ENCODE measurements at places on chromosomes 16 and 17. TPM values are rescaled to one million over a fixed set of nuclear protein-coding genes. Genes with fewer than 3 reads are reported as not detected.
A peak's percentile ranks its signal among the peaks of the same experiment; 100 is the strongest.

DNA sequence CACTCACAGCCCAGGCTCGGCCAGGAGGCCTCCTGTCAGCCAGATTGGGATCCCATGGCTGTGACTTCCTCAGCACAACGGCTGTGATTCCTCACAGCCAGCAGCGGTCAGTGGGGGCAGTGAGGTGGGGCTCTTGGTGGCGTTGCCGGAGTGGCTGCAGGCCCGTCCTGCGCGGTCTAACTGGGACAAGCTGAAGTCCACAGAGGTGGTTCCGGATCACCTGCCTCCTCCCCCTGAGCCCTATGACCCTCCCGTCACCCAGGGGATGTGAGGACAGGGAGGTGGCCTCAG is 34.4 kb upstream of the MLKL start:
- no peaks in the 10 kb centered on the region for H3K4me1 ChIP-seq
- DNase-seq = no peak
- no peak overlapping the region for H3K27ac ChIP-seq
- H3K36me3 ChIP-seq = no peaks in the 10 kb centered on the region
- H3K4me3 ChIP-seq = no peak overlapping the region
- no peaks in the 10 kb centered on the region for H3K27me3 ChIP-seq

DNA sequence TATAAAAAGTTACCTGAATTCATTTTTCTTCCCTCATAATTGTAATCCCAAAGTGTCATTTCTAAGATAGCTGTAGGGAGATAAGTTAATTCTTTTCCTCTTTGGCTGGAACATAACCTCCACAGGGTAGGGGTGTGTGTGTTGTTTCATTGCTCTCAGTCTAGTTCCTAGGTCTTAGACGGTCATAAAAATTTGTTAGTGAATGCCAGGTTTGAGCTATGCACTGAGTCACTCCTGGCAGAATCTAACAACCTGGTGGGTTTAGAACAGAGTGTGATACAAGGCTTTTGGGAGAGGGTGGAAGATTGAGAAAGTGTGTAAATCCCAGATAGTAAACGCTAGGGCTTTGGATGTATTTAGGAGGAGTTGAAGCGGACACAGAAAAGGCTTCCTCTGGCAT is 894 bp upstream of the PHKG2 start:
- H3K27me3 ChIP-seq = no peaks in the 10 kb centered on the region
- peak overlapping the region; percentile 81 for H3K27ac ChIP-seq
- H3K36me3 ChIP-seq = no peaks in the 10 kb centered on the region

- no peak for DNase-seq
- no peaks in the 10 kb centered on the region for H3K27me3 ChIP-seq
- no peaks in the 10 kb centered on the region for H3K36me3 ChIP-seq
- H3K4me1 ChIP-seq = no peaks in the 10 kb centered on the region
- H3K27ac ChIP-seq = no peak overlapping the region
Observed at GRCh38 chr16:24553983-24554382, 14.6 kb downstream of the RBBP6 start.

GRCh38 chr16:79991969-79992368 is 391.4 kb upstream of the MAF start:
- no peaks in the 10 kb centered on the region for H3K27me3 ChIP-seq
- no peaks in the 10 kb centered on the region for H3K4me1 ChIP-seq
- no peak for DNase-seq
- H3K36me3 ChIP-seq = no peaks in the 10 kb centered on the region

GRCh38 chr16:19147126-19147525 is 20.9 kb upstream of the SYT17 start:
- no peaks in the 10 kb centered on the region for H3K27me3 ChIP-seq
- H3K27ac ChIP-seq = no peak overlapping the region

DNA sequence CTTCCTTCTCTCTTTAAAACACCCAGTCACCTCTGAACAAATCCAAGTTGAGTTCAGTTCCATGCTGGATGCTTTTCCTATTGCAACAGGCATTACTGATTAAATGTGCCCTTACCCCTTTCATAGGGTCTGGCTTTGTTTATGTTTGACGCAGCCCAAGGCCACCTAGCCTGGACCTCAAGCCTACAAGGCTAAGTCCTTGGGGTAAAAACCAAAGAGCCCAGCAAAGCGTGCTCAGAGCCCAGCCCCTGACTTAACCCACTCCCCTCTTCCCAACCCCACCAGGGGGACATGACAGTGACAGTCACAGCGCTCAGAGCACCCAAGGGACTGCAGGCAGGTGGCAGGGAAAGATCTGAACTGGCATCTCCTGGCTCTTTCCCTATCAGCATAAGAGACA is 200.6 kb downstream of the XYLT1 start:
- H3K36me3 ChIP-seq = no peaks in the 10 kb centered on the region
- DNase-seq = no peak
- H3K27ac ChIP-seq = peak overlapping the region; percentile 33
- no peaks in the 10 kb centered on the region for H3K27me3 ChIP-seq

- no peak overlapping the region for H3K27ac ChIP-seq
- no peaks in the 10 kb centered on the region for H3K27me3 ChIP-seq
- H3K36me3 ChIP-seq = no peaks in the 10 kb centered on the region
- no peaks in the 10 kb centered on the region for H3K4me1 ChIP-seq
- H3K4me3 ChIP-seq = no peak overlapping the region
- DNase-seq = no peak
Observed at GRCh38 chr17:33968350-33969044, 286.6 kb upstream of the CCL2 start.

Gene MT1G
- 1.0 TPM for total RNA-seq

DNA sequence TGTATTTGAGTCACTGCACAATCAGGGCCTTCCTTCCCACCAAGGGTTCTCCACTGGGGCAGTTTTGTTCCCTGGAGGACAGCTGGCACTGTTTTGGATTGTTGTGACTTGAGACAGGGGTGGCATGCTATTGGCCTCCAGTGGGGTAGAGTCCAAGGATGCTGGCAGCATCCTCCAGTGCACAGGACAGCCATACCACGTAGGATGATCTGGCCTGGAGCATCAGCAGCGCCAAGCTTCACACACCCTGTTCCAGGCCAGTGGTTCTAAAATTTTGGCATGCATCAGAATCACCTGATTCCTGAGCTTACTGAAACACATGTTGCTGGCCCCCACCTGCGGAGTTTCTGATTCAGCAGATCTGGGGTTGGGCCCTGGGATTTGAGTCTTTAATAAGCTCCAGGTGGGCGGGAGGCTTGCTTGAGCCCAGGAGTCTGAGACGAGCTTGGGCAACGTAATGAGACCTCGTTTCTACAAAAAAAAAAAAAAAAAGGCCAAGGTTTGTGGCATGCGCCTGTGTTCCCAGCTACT is 83.2 kb downstream of the MGAT5B start:
- H3K36me3 ChIP-seq = no peaks in the 10 kb centered on the region
- H3K4me1 ChIP-seq = no peaks in the 10 kb centered on the region
- no peak overlapping the region for H3K4me3 ChIP-seq
- H3K27me3 ChIP-seq = peaks cover 7% of the 10 kb centered on the region
- no peak for DNase-seq
- no peak overlapping the region for H3K27ac ChIP-seq

DNA sequence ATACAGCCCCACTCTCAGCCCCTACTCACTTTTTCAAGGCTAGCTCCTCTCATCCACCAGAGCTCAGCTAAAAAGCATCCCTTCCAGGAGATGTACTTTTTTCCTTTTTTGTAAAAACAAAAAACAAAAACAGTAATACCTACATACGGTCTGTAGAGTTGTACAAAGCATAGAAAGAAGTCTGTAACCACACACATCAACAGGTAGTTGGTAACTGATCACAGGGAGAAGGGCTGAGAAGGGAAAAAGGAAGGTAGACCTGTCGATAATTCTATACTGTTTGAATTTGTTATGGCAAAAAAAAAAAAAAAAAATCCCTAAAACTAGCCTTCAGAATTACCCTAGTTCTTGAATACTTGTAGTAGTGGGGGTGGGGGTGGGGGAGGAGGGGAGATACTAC is 874 bp downstream of the SLC25A19 start:
- H3K27ac ChIP-seq = peak overlapping the region; percentile 83
- no peak for DNase-seq
- H3K36me3 ChIP-seq = peaks cover 3% of the 10 kb centered on the region
- peak overlapping the region; percentile 70 for H3K4me3 ChIP-seq
- H3K4me1 ChIP-seq = peaks cover 5% of the 10 kb centered on the region

Measured in psoas muscle (tissue), 8 donors.